ENCODE measurements at places on chromosomes 2 and 18. TPM values are rescaled to one million over a fixed set of nuclear protein-coding genes. Genes with fewer than 3 reads are reported as not detected.

DNA sequence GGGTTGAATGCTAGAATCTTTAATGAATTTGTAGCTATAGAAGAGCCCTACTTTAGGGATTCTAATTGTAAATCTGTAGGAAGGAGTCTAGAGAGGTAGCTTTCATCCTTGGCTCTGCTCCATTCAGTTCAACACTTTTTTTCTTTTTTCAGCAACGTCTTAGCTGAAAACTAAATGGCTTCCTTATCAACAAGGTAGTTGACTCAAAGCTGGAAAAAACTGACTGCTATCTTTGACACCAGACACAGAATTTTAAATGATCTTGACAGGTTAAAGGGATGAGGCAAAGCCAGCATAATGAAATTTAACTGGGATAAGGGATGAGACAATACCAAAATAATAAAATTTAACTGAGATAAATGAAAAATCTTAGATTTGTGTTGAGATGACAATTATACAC lies 54.9 kb downstream of the TMEFF2 start:
- DNase-seq, result no peak

- peak; percentile 51 for DNase-seq
Measured at GRCh38 chr2:7707723-7708122, 790.5 kb downstream of the RNF144A start.

GRCh38 chr2:136106505-136106904 lies 11.4 kb downstream of the CXCR4 start:
- DNase-seq, result no peak

DNA sequence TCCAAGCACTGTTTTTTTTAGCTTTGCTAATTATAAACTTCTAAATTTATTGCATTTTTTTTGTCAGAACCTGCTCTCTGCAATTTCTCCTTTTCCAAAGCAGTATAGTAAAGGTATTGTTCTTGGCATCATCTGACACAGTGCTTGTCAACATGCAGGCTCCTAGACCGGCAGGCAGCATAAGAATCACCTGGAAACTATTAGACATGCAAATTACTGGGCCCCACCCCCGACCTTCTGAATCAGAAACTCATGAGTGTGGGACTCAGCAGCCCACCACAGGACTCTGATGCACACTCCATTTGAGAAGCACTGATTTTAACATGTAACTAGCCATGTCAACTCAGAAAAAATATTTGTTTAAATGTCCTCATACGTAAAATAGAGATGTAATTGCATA lies 551.1 kb upstream of the CELF4 start:
- no peak for DNase-seq

Gene LBX2
- total RNA-seq, result not detected

DNA sequence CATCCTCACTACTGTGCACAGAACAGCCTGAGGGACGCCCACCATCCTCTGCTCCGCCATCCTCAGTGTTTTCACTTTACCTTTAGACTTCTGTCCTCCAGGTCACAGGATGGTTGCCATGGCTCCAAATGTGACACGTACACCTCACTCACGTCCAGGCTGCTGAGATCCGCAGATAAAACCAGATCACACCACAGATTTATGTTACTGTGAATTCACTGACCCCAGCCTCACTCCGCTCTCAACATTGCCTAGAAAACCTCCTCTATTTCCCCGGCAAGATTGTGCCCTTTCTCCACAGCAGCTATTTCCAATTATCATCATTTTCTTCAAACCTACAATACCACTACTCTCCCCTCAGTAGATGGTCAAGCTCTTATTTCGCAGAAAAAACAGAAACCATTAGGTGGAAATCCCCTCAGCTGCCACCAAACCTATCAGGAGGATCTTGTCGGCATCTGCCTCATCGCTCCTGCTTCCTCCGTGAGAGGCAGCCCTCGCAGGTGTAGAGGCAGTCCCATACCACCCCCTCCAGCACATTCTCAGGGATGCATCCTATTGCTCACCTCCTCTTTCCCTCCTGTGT lies 49.8 kb upstream of the SLC1A4 start:
- DNase-seq, result no peak

Measured in MCF 10A (cell line).